ENCODE measurements at places on chromosomes 5 and 9. TPM values are rescaled to one million over a fixed set of nuclear protein-coding genes. Genes with fewer than 3 reads are reported as not detected.

The ANKRD34B gene
- total RNA-seq = not detected

The DMRT2 gene
- total RNA-seq = 0.43 TPM

The GABRA6 gene
- not detected for total RNA-seq

The AQP3 gene
- 105 TPM for total RNA-seq

The ELP1 gene
- total RNA-seq = 17.0 TPM

The PCDHGA8 gene
- total RNA-seq = 0.66 TPM

The PRR16 gene
- total RNA-seq = 4.7 TPM

The GRM6 gene
- not detected for total RNA-seq

DNA sequence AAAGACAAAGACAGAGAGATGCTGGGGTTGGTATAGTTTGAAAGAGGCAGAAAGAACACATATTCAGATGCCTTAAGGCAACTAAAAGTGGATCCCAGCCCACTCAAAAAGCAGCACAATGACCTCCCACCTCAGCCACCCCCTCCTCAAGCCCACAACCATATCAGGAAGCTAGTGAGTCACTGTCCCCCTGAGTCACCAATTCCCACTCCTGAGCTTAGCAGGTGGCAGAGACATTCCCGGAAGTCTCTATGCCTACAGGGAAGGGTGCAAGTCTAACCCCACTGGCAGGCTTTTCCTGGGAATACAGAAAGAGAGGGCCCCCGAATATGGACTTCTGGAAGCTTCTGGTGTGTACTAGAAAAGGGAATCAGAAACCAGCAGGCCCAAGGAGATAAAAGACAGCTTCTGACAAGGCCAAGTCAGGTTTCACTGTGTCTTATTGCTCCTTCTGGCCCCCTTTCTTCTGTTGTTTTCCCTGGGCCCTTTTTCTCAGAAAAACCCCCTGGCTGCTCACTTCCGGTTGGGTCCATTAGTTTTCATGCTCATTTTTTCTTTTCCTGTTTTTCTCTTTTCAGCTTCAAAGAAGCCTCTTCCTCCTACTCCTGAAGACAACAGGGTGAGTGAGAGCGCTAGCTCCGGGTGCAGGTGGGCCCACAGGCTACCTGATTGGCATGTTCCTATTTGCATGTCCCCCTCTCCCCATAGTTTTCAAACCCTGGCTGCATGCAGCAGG, 36.8 kb downstream of the ITK start:
- H3K27me3 ChIP-seq = no peaks in the 10 kb centered on the region
- no peak overlapping the region for H3K27ac ChIP-seq
- no peaks in the 10 kb centered on the region for H3K36me3 ChIP-seq
- no peak overlapping the region for H3K4me3 ChIP-seq
- no peaks in the 10 kb centered on the region for H3K4me1 ChIP-seq

GRCh38 chr9:111661802-111662521, 557 bp downstream of the GNG10 start:
- H3K36me3 ChIP-seq = peaks cover 3% of the 10 kb centered on the region
- H3K27ac ChIP-seq = peak overlapping the region; percentile 91
- peaks cover 14% of the 10 kb centered on the region for H3K4me1 ChIP-seq
- no peaks in the 10 kb centered on the region for H3K27me3 ChIP-seq
- peak; percentile 37 for DNase-seq
- H3K4me3 ChIP-seq = peak overlapping the region; percentile 89

- no peak overlapping the region for H3K4me3 ChIP-seq
- no peak for DNase-seq
- H3K27me3 ChIP-seq = no peaks in the 10 kb centered on the region
- H3K36me3 ChIP-seq = no peaks in the 10 kb centered on the region
- H3K4me1 ChIP-seq = no peaks in the 10 kb centered on the region
Observed at GRCh38 chr9:134304690-134305089, 21.6 kb upstream of the RXRA start.

GRCh38 chr5:1315709-1316587, 21.1 kb upstream of the TERT start:
- H3K4me1 ChIP-seq = peaks cover 26% of the 10 kb centered on the region
- H3K27me3 ChIP-seq = no peaks in the 10 kb centered on the region
- peak overlapping the region; percentile 21 for H3K4me3 ChIP-seq
- DNase-seq = peak; percentile 86
- H3K36me3 ChIP-seq = peaks cover 9% of the 10 kb centered on the region

DNA sequence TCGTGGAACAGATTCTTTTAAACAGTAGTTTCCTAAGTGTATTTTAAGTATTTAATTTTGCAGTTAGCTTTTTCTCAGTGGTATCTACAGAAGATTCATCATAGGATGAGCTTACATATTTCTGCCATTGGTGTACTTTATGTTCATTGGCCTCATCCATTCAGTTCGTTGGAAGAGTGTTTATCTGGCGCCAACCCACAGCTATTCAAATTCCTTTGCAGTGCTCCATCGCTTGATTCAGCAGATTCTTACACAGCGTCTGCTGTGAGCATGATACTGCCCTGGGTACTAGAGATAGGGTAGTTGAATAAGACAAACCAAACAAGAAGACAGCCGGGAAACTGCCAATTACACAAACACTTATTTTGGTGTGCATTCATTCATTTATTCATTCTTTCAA, 55.1 kb downstream of the NUP214 start:
- H3K4me3 ChIP-seq = no peak overlapping the region
- DNase-seq = no peak
- H3K27me3 ChIP-seq = no peaks in the 10 kb centered on the region
- H3K36me3 ChIP-seq = peaks cover 87% of the 10 kb centered on the region
- H3K27ac ChIP-seq = no peak overlapping the region

GRCh38 chr9:25861421-25861820, 183.2 kb upstream of the TUSC1 start:
- H3K27me3 ChIP-seq = no peaks in the 10 kb centered on the region
- H3K4me3 ChIP-seq = no peak overlapping the region
- no peak for DNase-seq
- no peaks in the 10 kb centered on the region for H3K36me3 ChIP-seq
- no peaks in the 10 kb centered on the region for H3K4me1 ChIP-seq

DNA sequence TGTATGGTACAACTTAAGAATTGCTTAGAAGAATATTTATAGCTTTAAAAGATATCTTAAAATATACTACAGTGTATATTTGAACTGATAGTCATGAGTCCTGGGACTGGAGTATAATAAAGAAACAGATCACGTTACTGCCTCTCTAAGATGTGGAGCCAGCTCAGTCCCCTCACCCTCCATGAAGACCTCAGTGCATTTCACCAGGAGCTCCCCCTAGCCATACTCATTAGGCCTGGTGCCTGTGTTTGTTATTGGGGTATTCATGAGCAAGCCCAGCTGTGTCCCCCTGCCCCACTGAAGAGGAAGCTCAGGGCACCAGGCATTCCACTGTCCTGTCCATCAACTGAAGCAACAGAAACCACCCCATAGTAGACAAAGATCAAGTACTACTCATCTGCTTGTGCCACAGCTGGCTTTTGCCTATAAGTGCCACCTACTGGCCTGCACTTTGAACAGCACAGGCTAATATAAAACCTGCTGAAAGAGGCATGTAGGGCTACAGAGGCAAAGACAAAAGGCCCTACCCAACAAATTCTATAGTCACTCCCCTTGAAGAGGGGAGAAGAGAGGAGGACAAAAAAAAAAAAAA, 850.2 kb upstream of the NUDT12 start:
- H3K4me3 ChIP-seq = no peak overlapping the region
- H3K27ac ChIP-seq = no peak overlapping the region
- H3K36me3 ChIP-seq = no peaks in the 10 kb centered on the region

DNA sequence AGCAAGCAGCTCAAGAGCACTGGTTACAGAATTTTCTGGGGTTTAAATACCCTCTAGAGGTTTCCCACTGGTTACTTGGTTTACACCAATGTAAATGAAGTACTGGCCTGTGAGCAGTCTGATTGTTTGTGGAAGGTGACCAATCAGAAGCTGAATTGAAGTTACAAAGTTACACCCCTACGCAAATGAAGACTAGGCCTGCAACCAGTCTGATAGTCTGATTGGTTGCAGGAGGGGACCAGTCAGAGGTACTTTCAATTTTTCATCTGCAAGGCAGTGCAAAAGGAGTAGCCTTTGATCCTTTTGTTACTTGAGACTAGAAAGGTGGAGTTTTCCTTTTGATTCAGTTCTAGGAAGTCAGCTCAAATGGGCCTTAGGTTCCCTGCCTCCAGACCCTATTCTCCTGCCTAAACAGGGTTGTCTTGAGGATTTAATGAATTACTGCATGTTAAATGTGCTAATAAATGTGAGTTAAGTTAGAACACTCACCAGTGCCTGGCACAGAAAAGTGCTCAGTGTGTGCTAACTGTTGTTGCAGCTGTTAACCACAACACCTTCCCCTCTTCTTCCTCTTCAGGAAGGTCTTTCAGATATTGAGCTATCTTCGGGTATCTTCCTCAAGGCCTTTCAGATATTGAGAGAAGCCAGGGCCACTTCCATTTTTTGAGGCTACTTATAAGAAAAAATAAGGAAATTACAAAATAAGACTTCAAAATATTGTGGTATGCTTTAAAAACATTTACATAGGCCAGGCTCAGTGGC, 32.1 kb upstream of the CLINT1 start:
- H3K27ac ChIP-seq = no peak overlapping the region
- no peaks in the 10 kb centered on the region for H3K4me1 ChIP-seq
- no peaks in the 10 kb centered on the region for H3K27me3 ChIP-seq
- no peaks in the 10 kb centered on the region for H3K36me3 ChIP-seq
- DNase-seq = no peak
- no peak overlapping the region for H3K4me3 ChIP-seq

GRCh38 chr5:32581010-32581785, 4.2 kb upstream of the SUB1 start:
- no peak overlapping the region for H3K4me3 ChIP-seq
- H3K36me3 ChIP-seq = no peaks in the 10 kb centered on the region
- peaks cover 9% of the 10 kb centered on the region for H3K4me1 ChIP-seq
- H3K27me3 ChIP-seq = no peaks in the 10 kb centered on the region

DNA sequence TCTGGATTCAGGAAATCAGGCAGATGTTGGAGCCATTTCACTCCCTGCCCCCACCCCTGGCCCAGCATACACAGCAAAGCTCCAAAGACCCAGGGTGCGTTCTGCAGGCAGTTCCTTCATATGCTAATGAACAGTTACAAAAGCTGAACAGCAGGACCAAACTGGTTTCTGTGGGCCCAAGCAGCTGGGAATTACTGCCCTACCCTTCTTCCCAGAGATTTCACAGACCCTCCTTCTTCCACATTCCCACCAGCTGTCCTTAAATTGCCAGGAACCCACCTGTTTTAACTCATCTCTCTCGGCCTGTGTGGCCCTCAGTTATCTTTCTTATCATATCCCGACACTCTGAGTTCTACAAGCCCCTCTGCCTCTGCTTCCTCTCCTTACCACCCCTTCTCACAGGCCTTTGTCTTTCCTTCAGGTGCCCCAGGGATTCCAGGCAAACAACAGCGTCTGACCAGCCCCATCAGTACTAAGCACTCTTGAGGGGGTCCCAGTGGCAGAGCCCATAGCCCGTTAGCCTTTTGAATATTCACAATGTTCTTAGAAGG, 10.6 kb upstream of the F2RL1 start:
- no peak overlapping the region for H3K27ac ChIP-seq
- H3K36me3 ChIP-seq = no peaks in the 10 kb centered on the region
- no peak overlapping the region for H3K4me3 ChIP-seq
- no peak for DNase-seq
- no peaks in the 10 kb centered on the region for H3K4me1 ChIP-seq

GRCh38 chr5:137834498-137835049, 33.1 kb upstream of the MYOT start:
- no peaks in the 10 kb centered on the region for H3K27me3 ChIP-seq
- DNase-seq = no peak
- no peaks in the 10 kb centered on the region for H3K4me1 ChIP-seq
- H3K27ac ChIP-seq = no peak overlapping the region
- no peak overlapping the region for H3K4me3 ChIP-seq
- no peaks in the 10 kb centered on the region for H3K36me3 ChIP-seq

Measured in upper lobe of left lung (tissue), 6 donors.